ENCODE measurements at places on chromosomes 4 and X.

DNA sequence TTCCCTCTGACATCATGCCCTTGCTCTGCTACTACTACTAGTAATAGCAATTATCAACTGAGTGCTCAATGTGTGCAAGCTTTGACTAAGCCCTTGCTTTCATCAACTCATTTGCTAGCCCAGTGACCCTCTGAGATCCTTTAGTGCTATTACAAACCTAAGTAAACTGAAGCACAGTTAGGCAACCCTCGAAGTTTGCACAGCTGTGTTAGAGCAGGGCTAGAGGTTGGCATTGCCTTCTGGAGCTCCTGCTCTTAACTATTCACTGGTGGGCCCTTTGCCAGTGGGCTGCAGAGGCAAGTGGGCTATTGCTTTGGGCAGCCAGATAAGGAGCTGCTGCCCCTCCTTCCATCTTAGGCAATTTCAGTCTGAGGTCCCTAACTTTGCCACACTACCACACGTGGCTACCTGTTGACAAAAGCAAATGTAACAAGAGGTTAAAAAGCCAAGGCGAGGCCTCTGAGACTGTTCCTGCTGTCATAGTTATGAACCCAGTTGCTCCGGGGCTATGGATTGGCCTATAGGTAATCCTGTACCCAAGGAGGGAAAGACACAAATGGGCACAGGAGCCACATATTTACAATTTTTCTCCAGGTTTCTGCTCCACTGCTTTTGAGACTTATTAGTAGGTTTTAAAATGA is 41.5 kb upstream of the ANKRD50 start:
- DNase-seq: no peak

DNA sequence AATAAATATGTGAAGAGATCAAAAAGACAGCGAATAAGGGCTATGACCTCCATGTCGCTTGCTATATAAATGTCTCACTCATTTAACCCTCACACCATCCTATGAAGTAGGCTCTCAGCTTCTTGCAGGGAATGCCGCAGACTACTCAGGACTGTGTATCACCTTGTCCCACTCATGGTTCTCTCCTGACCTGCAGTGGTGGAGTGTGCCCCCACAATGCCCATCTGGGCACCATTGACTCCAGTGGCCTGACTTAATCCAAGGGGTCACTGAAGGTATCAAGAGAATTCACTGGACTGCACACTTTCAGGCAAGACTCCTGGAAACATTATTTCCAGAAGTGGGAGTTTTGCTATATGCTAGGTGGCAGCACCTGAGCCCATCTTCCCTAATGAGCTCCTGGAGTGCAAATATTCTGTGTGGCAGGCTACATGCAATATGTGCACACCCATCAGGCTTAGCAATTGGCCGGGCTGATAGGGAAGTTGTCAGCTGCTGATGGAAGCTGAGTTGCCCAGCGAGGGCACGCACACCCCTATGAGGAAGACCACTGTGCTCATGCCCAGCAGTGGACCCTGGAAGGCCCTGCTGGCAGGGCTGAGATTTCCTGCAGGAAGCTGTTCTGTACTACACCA is 8.2 kb upstream of the EFNB1 start:
- no peak for DNase-seq

DNA sequence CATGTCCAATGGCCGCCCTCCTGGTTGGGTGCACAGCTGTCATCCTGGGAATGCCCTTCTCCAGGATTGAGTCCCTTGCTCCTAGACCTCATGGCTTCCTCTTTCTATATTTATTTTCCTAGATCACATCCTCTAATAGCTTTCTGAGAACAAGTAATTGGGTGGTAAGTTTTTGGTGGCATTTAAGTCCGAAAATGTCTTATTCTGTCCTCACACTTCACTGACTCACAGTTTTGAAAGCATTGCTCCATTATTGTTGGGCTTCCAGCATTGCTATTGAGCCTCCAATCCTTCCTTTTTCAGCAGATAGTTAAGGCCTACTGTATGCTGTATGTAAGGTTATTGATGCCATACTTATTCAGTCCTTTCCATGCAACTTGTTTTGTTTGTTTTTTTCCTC is 25.9 kb downstream of the PGM2 start:
- DNase-seq: no peak

DNA sequence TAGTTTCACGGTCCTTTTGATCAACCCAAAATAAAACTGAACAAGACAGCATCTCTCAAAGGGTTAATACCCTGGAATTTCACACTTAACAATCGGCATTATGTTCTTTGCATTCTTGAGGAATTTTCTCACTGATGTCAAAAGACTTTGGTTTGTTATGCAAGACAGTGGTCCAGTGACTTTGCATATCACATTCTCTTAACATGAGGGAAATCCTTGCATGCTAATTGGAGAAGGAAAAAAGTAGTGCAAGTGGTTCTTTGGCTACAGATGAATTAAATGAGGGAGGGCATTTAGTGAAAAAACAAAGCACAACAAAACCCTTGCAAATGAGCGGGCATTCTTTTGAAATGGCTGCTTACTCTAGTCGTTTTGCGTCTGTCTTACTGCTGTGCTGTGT is 105.1 kb upstream of the LIMCH1 start:
- peak; percentile 35 for DNase-seq

DNA sequence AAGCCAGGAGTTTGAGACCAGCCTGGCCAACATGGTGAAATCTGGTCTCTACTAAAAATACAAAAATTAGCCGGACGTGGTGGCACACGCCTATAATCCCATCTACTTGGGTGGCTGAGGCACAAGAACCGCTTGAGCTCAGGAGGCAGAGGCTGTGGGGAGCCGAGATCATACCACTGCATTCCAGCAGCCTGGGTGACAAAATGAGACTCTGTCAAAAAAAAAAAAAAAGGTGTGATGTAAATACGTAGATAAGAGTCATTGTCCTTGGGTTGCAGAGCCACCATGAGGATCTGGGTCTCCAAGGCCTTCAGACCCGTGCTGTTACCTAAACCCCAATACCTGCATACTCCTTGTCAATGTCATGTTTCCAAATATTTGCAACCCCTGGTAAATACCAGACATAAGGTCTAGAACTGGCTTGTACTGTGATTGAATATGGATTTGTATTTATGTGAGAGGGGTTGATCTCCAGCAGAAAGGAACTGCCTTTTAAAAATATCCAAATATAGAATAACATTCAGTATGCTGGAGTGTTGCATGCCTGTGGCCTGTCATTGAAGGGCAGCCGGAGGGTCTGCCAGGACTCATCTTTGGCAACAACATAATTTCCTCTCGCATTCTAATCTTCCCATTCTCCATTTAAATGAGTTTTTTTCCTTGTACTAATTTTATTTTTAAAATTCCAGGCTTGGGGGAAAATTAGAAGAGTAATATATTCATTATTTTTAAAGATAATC is 40.4 kb downstream of the ATXN3L start:
- no peak for DNase-seq

- no peak for DNase-seq
These were observed 64.9 kb upstream of the CAMK2D start for GRCh38 chr4:113826421-113826820.

DNA sequence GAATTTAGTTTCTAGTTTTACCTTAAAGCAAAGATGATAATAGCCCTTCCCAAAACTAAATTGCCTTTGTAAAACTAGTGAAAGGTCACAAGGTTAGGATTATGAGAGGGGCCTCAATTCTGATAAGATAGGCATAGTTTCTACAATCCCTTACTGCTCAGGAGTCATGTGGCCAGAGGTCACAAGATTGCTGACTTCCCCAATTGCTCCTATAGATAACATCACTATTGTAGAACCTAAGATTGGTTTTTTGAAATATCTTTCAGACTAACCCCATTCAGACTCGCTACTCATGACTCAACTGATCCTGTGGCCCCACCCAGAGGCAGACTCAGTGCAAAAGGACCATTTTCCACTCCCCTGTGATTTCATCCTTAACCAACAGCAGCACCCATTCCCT is 70.3 kb downstream of the SCD5 start:
- no peak for DNase-seq

DNA sequence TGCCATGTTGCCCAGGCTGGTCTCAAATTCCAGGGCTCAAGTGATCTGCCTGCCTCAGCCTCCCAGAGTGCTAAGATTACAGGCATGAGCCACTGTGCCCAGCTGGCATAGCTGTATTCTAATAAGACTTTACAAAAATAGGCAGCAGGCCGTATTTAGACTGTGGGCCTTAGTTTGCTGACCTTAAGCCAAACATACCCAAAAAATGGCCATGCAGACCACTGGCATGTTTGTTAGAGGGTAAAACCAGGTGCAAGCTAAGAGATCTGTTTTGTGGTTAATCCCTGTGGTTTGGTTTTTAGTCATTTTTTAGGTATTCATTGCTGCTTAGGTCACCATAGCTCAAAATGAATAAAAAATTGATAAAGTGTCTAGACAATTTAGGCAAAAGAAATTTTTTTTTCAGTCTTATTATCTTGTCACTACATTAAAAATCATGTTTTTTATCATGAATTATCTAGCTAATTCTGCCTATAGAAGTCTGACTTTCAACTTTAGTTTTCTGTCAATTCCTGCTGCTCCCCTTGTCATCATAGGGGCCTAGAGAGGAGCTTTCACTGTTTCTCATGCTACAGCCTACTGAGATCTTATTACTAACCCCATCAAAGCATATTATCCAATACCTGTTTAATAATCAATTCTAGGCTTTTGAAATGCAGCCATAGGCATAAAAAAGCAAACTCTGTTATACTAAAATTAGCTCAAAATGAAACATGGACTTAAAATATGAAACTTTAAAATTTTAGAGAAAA is 7.5 kb upstream of the SPINK2 start:
- no peak for DNase-seq

DNA sequence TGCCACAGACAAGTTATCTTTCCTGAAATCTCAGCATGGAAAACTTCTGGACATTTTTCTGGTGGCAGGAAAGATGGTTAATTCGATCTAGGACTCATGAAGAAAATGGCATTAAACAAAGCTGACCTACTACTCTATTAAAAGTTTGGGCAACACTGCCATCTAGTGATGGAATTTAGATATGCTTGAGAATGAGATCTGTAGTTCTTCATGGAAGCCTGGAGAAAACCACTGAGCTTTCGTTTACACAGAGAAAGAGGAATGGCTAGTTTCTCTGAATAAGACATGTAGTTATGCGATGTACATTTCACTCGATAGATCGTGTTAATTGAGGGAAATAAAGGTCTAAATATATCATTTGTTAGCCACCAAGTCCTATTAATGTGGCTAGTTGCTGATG is 51.7 kb upstream of the CHRDL1 start:
- peak; percentile 47 for DNase-seq

GRCh38 chrX:42869659-42870476 is 91.9 kb upstream of the PPP1R2C start:
- DNase-seq: no peak

DNA sequence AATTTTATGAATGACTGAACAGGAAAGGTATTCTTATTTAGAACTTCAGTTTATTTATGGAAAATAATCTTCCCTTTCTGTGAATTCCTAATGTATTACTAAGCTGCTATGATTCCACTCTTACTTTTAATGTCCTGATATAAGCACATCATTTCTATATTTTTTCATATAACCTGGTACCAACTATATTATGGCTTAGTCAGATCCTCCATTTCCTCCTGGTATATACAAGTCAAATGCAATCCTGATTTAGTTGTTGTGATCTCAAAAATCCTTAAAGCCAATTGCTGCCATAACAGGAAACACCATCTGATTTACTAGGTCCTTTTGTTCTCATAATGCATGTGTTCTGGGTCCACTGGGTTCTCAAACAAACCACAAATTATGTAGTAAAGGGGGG is 26.8 kb downstream of the TRMT2B start:
- no peak for DNase-seq

- DNase-seq: no peak
These were observed 40.0 kb upstream of the ANK2 start for GRCh38 chr4:113009461-113009860.

DNA sequence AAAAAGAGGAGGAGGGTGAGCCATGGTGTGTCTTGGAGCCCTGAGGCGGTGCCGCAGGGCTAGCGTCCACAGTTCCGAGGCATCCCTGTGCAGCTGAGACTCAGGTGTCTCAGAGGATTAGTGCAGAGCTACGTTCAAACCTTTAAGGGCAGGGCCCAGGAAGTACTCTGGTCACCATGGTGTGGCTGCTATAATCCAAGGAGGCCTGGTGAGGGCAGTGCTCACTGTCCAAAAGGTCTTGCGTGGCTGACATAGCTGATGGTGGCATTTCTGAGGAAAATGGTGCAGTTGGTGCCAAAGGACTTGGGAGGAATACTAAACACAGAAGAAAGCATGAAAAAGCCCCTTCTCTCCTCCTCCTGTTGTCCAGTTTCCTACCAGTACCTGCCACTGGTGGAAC is 146.9 kb downstream of the DCHS2 start:
- no peak for DNase-seq

GRCh38 chrX:143854006-143854405 is 29.9 kb upstream of the UBE2NL start:
- peak; percentile 40 for DNase-seq

- DNase-seq: no peak
These were observed 406.4 kb downstream of the FAM47A start for GRCh38 chrX:33725535-33726210.

DNA sequence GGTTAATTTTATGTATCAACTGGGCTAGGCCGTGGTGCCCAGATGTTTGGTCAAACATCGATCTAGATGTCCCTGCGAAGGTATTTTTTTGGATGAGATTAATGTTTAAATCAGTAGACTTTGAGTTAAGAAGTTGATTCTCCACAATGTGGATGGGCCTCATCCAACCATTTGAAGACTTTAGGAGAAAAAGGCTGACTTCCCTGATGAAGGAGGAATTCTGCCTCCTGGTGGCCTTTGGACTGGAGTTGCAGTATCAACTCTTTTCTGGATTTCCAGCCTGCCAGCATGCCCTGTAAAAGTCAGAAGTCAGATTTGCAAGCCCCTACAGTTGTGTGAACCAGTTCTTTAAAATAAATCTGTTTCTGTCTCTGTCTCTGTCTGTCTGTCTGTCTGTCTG is 91.4 kb downstream of the STK32B start:
- DNase-seq: peak; percentile 1

GRCh38 chrX:134717698-134718097 is 59.4 kb upstream of the PLAC1 start:
- no peak for DNase-seq

- no peak for DNase-seq
These were observed 69.4 kb downstream of the HCCS start for GRCh38 chrX:11180571-11180970.

DNA sequence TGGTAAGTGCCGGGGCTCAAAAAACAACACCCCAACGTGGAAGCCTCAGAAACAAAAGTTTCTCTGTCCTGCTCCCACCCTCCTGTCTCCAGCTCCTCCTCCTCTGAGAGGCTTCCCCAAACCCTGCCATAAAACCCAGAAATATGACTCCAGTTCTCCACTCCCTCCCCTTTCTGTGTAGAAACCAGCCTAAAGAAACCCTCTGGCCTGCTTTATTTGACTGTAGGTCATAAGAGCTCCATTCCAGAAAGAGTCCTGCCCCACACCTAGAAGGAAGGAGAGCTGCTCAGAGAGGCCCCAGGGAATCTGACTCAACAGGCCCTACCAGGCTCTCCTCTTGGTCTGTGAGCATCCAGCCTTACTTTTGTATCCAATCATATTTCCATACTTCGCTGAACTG is 872 bp upstream of the S100P start:
- peak; percentile 21 for DNase-seq

All from HFFc6 (cell line).